Thyroid gland (tissue), 4 donors: ENCODE measurements at places on chromosomes 13 and 19. TPM values are rescaled to one million over a fixed set of nuclear protein-coding genes. Genes with fewer than 3 reads are reported as not detected.

DNA sequence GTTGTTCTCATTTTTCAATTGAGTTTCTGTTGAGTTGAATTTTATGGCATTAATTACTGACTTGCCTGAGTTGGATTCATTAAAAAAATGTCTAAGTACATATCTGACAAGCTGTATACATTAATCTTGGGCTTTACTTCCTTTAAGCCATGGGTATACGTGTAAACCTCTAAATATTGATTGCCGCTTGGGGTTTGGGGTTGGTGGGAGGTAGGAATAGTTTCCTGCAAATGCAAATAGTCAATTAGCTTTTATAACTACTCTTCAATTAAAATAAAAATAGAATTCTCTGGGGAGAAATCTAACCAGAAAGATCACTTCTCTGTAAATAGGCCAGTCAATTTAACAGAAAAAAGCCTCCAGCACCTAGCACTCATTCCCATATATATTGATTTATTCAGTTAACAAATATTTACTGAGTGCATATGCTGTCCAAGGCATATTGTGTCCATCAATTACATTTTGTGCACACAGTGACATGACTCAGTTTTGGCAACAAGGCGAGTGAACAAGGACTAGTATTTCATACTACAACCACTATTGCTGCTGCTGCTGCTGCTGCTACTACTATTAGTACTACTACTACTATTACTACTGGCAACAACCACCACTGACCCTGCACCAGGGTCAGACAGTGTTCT is 306.8 kb downstream of the RFC3 start:
- DNase-seq, result no peak

- DNase-seq, result no peak
Measured at GRCh38 chr19:46533078-46533620, 37.5 kb upstream of the PNMA8B start.

DNA sequence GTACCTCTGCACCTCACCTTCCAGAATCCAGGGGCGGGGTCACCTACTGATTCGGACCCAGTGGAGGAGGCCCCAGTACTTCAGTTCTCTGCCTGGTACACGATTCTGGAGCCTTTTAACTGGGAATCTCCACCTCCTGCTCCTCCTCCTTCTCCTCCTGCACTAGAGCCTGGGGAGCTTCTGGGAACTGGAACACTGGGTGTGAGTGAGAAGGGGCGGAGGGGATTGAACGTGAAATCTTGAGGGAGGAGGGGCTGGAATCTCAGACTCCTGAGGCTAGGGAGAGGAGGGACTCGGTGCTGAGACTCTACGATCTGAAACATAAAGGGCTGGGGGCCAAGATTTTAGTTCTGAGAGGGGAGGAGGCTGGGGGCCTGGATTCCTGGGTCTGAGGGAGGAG is at the start of gene KLK8:
TSS of gene KLK8 (minus strand) at position 90 of the 400 bp plus-strand sequence. CDS start 437 bp downstream, outside the sequence.
- DNase-seq, result no peak

GRCh38 chr19:1510807-1511206 is 2.0 kb downstream of the ADAMTSL5 start:
- no peak for DNase-seq

DNA sequence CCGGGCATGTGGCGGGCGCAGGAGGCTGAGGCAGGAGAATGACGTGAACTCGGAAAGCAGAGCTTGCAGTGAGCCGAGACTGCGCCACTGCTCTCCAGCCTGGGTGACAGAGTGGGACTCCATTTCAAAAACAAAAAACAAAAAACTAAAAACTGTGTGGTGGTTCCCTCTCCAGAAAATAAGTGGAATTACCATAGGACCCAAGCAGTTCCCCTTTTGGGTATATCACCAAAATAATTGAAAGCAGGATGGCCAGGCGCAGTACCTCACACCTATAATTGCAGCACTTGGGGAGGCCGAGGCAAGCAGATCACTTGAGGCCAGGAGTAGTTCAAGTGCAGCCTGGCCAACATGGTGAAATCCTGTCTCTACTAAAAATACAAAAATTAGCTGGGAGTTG is 15.7 kb upstream of the LDLR start:
- no peak for DNase-seq

Gene ZNF414
- total RNA-seq, result 25.1 TPM

DNA sequence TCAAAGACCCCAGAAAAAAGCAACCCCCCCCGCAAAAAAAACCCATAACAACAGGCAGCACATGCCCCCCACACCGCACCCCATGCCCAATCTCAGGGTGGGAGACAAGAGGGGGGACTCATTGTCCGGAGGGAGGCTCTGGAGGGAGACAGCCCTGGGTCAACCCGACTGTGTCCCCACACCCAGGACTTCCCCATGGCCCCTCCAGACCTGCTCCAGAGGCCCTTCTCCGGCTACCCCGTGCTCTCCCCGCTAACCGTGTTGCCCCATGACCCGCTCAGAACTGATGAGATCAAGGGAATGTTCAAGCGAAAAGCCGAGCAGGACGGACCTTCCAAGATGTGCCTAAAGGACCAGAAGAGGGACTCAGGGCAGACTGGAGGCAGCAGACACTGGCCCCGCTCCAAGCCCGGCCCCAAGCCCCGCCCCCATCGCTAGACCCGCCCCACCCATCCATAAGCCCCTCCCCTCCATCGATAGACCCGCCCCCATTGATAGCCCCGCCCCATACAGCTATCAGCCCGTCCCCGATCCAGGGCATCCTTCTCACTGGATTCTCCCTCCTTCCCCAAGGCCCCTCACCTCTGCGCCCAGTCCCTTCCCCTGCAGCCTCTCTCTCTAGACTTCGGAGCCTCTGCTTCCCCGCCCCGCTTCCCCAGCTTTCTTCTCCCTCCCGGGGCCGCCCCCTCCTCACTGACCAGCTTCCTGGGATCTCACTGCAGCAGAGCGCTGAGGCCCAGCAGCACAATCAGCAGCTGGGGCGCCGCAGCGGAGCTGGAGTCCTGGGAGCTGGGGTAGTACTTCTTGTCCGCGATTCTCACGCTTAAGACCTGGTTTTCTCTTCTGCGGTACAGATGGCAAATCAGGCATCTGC is 2.2 kb downstream of the BST2 start:
- no peak for DNase-seq

Gene ZNF430
- 22.8 TPM for total RNA-seq

DNA sequence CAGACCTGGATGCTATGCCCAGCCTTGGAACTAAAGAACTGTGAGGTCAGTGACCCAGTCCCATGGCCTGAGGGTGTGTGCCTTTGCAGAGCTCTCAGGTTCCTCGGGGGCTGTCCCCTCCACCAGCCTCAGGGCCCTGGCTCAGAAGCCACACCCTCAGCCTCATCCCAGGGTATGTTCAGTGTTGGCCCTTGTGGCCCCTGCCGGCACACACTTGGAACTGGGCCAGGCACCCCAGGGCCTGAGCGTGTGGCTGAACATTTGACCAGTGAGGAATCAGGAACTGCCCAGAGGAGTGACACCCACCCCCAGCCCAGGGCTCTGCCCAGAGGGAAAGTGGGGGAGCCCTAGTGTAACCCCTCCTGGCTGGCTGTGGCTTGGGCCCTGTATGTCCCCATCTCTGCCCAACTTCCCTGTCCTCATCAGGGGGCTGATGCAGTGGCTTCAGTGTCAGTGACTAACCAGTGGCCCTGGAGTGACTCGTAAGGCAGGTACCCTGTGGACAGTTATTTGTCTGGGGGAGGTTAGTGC is 10.0 kb downstream of the NKPD1 start:
- DNase-seq, result no peak

DNA sequence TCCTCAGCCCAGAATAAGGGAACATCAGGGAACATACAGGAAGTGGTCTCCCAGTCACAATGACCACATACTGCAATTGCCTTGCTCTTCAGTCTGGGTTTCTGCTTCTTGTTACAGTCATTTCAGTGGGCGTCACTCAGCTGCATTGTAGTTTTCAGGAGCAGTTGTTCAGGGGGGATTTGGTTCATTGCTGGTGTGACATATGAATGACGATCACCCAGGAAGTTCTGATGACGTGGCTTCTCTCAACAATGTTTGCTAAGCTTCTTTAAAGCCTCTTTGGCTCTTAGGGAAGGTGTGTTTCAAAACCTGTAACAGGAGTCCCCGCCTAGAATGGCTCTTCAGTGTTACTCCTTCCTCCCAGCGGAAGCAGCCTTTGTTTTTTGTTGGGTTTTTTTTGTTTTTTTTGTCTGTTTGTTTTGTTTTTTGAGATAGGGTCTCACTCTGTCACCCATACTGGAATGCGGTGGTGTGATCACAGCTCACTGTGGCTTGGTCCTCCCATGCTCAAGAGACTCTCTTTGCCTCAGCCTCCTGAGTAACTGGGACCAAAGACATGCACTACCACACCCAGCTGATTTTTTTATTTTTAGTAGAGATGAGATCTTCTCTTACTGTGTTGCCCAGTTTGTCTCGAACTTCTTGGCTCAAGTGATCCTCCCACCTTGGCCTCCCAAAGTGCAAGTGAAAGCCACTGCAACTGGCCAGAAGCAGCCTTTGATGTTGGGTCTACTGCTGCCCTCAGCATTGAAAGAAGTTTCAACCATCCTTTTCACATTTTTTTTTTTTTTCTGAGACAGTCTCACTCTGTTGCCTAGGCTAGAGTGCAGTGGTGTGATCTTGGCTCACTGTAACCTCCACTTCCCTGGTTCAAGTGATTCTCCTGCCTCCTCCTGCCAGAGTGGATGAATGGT is 1.4 kb upstream of the SCEL start:
- no peak for DNase-seq

GRCh38 chr13:80171096-80171495 is 169.8 kb downstream of the SPRY2 start:
- no peak for DNase-seq

Gene CEACAM5
- 1.2 TPM for total RNA-seq

Gene SLC27A5
- 16.0 TPM for total RNA-seq

GRCh38 chr13:111219280-111219679 is 101.2 kb upstream of the TEX29 start:
- DNase-seq, result no peak

- DNase-seq, result no peak
Measured at GRCh38 chr19:17035842-17036424, 9.3 kb upstream of the CPAMD8 start.

- peak; percentile 6 for DNase-seq
Measured at GRCh38 chr13:47250146-47250545, 353.3 kb upstream of the HTR2A start.

DNA sequence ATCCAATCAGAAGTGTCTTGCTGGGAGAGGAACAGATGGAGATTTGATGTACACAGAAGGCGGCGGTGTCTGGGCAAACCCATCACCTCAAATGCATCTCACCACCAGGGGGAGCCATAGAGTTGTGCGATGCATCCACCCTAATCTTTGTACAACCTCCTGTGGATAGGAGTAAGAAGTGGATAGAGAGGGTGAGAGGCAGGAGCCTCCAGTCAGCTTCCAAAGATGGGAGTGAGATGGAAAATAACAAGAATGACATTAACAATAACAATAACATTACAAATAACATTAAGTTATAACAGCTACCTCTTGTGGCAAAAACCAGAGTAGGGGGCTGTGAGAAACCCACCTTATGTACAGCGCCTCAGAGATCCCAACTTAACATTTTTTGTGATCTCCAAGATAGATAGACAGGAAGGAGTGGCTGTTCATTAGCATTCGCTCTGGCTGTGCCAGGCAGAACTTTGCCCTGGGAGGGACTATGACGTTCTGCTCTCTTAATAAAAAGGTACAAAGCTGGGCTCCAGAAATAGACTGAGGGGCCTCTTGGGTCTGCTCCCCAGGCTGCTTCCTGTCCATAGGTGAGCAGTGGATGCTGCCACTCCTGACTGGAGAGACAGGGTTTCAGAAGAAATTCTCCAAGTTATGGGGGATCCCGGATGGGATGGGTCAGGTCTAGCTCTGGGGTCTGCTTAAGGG is 5.2 kb upstream of the CEACAM18 start:
- DNase-seq, result peak; percentile 69

- no peak for DNase-seq
Measured at GRCh38 chr19:7795555-7796161, 32.6 kb downstream of the CLEC4M start.

Gene KATNAL1
- total RNA-seq, result 8.0 TPM

- no peak for DNase-seq
Measured at GRCh38 chr13:81721400-81721799, 1380.5 kb upstream of the SPRY2 start.

Gene TTC9B
- not detected for total RNA-seq

GRCh38 chr19:38769635-38770211 is 3.6 kb downstream of the LGALS7 start:
- peak; percentile 86 for DNase-seq

Gene CBLC
- total RNA-seq, result 3.7 TPM

Gene FBXL3
- total RNA-seq, result 164 TPM

- no peak for DNase-seq
Measured at GRCh38 chr19:13087795-13088537, 14.7 kb downstream of the LYL1 start.

GRCh38 chr13:39900106-39900750 is 244.8 kb downstream of the COG6 start:
- no peak for DNase-seq

Gene PLEKHA4
- 21.8 TPM for total RNA-seq

Gene ZNF534
- not detected for total RNA-seq

Gene TEX101
- not detected for total RNA-seq

- no peak for DNase-seq
Measured at GRCh38 chr19:11131471-11131870, 24.1 kb downstream of the SPC24 start.

DNA sequence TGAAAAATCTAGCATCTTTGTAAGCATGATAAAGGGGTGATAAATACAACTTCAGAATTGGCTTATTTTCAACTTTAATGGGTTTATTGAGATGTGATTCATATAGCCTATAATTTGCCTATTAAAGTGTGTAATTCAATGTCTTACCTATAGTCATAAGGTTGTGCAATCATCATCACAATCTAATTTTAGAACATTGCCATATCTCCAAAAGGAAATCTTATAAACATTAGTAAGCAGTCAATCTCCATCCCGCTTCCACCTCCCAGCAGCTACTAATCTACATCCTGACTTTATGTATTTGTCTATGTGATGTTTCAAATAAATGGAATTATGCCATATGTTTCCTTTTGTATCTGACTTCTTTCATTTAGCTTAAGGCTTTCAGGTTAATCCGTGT is 145.2 kb upstream of the KLHL1 start:
- no peak for DNase-seq

Gene REEP6
- total RNA-seq, result 8.5 TPM

Gene FBXO27
- 1.9 TPM for total RNA-seq

Gene CAPS
- 36.7 TPM for total RNA-seq

DNA sequence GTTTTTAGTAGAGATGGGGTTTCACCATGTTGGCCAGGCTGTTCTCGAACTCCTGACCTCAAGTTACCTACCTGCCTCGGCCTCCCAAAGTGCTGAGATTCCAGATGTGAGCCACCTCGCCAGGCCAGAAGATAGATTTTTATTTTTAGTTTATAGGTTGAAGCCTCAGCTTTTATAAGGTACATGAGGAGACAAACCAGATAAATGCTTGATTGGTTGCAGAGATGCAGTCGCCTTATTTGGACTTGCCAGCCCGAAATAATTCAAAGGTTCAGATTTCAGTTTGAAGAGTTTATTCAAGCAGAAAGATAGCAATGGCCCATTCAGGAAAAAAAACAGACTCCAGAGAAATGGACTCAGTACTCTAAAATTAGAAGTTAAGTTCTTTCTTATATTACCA is 3.1 kb downstream of the ZNF69 start:
- DNase-seq, result no peak
